ENCODE measurements at places on chromosomes 7 and 10. TPM values are rescaled to one million over a fixed set of nuclear protein-coding genes. Genes with fewer than 3 reads are reported as not detected.
A peak's percentile ranks its signal among the peaks of the same experiment; 100 is the strongest.

Gene GBX1
- total RNA-seq: not detected

Gene HTR5A
- total RNA-seq: not detected

Gene FRMPD2
- total RNA-seq: 0.97 TPM

Gene SLC35G1
- 2.3 TPM for total RNA-seq

Gene TMEM176A
- 3.8 TPM for total RNA-seq

Gene AFAP1L2
- 16.1 TPM for total RNA-seq

Gene CLCN1
- total RNA-seq: not detected

Gene CAMK1D
- total RNA-seq: 14.5 TPM

Gene MRLN
- not detected for total RNA-seq

GRCh38 chr7:29328045-29328444 is 133.5 kb downstream of the CHN2 start:
- DNase-seq: no peak

DNA sequence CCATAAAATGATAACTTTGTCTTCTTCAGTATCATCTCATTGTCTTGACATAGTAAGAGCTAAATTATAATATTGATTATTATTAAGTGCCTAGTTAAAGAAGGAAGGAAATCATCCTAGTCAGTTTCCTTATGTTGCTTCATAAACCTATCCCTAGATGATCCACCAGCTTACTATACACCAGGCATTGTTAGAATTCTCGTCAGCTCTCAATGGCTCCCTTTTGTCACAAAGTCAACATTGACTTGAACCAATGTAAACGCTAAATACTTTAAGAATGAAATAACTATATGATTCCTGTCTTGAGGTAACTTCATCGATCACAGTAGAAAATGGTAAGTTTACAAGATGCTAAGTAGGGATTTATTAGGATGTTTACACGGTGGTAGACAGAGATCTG is 1162.9 kb downstream of the CNTNAP2 start:
- no peak for DNase-seq

- DNase-seq: no peak
Measured at GRCh38 chr7:79949778-79950177, 184.9 kb upstream of the GNAI1 start.

GRCh38 chr10:52999258-52999657 is 226.7 kb upstream of the MBL2 start:
- no peak for DNase-seq

GRCh38 chr7:24152356-24152755 is 131.6 kb upstream of the NPY start:
- DNase-seq: peak; percentile 62

DNA sequence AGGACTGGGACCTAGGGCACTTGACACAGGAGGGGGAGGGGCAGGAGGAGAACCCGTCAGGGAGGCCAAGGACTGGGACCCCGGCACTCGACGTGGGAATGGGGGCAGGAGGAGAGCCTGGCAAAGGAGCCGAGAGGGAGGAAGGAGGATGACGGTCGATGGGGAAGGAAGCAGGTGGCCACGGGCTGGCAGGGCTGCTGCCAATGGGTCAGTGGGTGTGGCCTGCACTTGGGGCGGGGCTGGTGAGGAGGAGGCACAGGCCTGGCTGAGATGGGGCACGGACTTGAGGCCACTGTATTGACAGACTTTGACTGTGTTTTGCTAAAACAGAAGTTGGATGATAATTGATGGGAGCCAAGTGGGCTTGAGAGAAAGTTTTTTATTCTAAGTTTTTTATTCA is 68.9 kb downstream of the RBM33 start:
- DNase-seq: no peak

DNA sequence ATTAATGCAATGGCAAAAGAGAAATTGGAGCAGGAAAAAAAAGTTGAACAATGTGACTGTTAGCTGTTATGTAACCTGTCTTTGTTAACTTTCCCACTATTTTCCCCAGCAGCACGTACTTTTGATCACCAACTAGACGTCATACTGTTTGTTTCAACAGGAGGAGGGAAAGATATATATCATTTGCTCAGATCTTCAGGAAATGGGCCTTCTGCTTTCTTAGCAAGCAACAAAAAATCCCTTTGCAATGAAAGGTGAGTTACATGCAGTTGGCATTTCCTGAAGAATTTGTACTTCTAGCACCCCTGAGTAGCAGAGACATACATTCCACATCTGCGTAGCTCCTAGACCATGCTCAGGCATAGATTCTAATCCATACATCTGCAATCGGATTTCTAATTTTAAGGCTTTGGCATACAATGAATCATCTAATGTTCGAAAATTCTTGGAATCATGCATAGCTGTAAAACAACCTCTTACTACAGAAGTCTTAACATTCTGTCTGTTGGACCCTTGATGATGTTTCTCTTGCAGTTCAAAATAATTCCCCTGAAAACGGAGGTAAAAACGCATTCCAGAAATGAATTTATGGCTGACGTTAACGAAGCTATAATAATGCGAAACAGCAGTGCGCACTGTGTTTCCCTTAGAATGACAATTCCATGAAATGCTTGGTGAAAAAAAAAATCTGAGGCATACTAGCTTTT is 286.9 kb upstream of the MGMT start:
- no peak for DNase-seq

- peak; percentile 40 for DNase-seq
Measured at GRCh38 chr7:2820508-2820934, 23.6 kb downstream of the GNA12 start.

GRCh38 chr7:5231811-5232484 is 41.9 kb downstream of the WIPI2 start:
- DNase-seq: no peak

DNA sequence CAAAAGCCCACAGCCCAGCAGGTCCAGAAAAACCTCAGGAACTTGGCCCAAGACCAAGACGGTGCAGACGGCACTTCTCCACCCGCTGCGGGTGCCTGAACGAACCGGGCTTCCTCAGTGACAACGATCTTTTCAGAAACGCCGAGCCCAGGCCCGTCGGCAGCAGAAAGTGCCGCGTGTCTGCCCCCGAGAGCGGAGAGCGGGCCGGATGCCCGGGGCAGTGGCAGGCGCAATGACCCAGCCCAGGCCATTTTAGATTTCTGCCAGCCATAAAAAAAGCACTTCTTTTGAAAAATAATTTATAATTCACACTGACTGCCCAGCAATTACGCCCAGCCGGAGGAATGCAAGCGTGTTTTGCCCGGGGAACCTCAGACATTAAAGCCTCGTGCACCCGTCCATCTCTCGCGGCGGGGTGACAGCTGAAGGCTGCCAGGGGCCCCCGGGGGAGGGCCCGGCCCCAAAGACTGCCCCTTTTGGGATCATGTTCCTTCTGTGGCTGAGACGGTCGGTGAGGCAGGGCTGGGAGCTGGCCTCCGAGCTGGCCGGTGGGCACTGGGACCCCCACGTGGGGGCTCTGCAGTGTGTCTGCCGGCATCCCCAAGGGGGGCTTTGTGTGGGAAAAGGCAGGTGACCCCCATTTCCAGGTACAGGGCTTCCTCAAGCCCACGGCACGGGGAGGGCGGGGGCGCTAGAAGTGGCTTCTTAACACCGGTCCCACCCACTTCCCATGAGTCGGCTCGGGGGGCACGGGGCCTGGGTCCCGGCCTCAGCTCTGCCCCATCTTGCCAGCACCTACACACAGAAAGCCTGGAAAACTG is 71.3 kb upstream of the PDGFA start:
- peak; percentile 29 for DNase-seq

DNA sequence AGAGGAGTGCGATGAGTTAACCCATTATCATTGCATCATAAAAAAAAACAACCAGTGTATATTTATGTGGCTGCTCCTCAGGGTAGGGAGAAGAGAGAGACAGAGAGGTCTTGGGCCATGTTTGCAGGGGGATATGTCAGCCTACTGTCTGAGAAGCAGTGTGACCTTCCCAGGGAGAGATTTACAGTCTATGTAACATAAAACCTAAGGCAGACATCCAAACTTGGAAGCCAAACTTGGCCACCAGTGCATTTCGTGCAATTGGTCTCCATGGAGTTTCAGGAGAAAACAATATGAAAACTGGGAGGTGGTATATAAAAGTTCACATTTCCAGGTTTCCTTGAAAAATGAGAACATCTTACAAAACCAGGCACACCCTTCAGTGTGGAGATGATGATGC is 85.9 kb upstream of the CXCL12 start:
- no peak for DNase-seq

- DNase-seq: no peak
Measured at GRCh38 chr10:11115337-11115736, 97.7 kb downstream of the CELF2 start.

DNA sequence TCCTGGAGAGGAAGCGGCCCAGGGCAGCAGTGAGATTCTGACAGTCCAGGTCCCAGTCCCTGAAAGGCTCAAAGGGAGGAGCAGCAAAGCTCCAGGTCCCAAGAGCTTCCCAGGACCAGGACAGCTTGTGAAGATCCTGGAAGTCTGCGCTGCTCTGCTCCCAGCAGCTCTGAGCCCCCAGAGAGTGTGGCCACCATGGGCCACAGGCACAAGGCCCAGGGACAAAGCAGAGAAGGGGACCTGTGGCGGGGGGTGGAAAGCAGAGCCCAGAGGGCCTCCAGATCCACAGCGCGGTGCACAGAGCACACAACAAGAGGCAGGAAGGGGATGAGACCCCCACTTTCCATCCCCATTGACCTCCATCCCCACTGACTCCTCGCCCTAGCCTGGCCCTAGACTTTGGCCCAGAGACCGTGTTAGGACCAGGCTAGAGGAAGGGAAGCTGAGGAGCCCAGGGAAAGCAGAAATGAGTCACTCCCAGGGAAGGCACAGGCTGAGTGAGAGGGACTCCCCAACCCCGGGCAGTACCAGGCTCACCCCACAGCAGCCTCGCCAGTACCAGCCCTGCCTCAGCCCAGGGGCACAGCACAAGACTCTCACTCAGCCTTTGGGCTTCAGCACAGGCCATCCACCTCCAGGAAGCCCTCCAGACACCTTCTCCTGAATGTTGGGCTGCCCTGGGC is 75.5 kb downstream of the GRID1 start:
- DNase-seq: no peak

DNA sequence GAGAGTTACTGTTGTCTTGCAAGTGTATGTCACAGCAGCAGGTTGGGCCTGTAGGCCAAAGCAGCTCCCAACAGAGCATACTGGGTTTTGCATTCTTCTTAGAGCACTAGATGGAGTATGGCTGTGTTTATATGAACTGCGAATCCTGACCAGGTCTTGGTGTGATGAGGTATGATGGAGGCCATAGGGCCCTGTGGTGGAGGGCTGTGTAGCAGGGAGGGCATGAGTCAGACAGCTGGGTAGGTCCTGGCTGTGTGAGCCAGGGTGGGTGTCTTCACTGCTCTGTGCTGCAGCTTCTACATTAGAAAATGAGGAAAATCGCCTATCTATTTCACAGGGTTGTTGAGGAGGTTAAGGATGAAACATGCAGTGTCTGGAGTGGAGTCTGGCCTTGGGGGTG is 124.2 kb downstream of the BUB3 start:
- no peak for DNase-seq

GRCh38 chr10:60732807-60733516 is 45.3 kb upstream of the CDK1 start:
- peak; percentile 61 for DNase-seq

- no peak for DNase-seq
Measured at GRCh38 chr10:21327289-21327993, 198.0 kb downstream of the SKIDA1 start.

DNA sequence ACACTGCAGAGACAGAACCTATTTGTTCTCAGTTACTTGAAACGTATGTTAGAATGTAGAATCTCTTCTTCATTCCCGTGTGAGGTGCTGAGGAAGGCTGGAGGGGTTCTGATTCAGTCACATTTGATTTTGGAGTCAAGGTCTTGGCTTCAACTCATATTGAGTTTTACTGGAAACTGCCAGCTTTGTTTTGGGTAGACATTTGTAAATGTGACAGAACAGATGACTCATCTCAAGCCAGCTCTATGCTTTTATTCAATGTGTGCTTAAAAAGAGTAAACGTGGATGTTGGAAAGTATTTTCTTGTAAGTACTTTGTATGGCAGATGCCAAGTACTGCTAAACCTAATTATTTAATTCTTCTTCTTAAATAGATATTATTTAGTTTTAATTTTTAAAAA is 780.8 kb upstream of the C7orf33 start:
- DNase-seq: no peak

All from prostate gland (tissue), 2 donors.